Cerebellar nuclear complex (tissue), 1 donor: ENCODE measurements at places on chromosomes 2 and 18.

- DNase-seq: no peak
These were observed 64.7 kb downstream of the TEX51 start for GRCh38 chr2:126963390-126963789.

DNA sequence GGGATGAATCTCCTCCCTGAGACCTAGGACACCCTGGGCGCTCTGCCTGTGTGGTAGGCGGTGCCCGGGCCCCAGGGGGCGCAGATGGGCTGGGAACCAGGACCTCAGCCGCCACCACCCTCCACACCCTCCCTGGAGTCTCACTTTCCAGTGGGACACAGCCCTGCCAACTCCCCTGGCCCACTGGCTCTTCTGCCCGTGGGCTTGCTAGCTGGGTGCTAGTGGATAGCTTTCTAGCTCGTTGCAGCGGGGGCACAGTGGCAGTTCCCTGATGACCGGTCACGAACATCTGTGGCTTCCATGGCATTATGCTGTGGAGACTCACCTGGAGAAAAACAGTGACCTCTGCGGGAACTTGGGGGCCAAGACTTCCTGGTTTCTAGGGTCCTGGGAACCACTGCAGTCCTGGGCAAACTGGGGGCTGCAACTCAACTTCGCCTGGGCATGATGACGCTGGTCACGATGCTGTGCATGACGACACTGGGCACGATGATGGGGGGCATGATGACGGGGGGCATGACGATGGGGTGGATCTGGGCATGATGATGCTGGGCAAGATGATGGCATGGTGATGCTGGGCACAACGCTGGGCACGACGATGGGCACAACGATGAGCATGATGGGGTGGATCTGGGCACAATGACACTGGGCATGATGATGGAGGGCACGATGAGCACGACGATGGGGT, 31.0 kb upstream of the ALLC start:
- no peak for DNase-seq

DNA sequence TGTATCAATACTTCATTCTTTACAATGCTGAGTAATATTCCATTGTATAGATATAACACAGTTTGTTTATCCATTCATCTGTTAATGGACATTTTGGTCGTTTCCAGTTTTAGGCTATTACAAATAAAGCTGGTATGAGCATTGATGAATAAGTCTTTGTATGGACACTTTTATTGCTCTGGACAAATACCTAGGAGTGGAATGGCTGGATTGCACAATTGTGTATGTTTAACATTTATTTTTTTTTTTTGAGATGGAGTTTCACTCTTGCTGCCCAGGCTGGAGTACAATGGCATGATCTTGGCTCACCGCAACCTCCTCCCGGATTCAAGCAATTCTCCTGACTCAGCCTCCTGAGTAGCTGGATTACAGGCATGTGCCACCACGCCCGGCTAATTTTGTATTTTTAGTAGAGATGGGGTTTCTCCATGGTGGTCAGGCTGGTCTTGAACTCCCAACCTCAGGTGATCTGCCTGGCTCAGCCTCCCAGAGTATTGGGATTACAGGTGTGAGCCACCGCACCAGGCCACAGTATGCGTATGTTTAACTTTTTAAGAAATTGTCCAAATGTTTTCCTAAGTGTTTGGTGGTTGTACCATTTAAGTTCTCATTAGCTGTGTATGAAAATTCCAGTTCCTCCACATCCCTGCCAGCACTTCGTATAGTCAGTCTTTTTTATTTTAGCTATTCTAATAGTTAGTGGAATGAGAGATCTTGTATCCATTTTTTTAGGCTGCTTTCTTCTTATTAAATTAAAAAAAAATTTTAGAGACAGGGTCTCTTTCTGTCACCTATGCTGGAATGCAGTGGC, 194.9 kb upstream of the HAAO start:
- DNase-seq: no peak

DNA sequence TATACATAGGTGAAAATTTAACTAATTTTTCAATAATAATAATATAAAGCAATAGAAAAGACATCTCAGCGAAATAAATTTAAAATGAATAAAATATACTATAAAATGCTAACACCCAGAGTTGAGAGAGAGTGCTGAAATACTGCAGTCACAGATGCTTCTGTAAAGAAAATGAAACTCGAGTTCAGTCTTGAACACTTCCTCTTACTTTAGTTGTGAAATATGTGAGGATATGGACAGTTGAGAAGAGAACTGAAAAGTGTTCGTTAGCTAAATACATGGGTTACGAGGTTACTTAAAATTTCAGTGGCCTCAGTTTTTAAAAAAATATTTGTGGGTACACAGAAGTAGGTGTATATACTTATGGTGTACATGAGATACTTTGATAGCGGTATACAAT, 106.8 kb downstream of the DNAH7 start:
- DNase-seq: no peak

DNA sequence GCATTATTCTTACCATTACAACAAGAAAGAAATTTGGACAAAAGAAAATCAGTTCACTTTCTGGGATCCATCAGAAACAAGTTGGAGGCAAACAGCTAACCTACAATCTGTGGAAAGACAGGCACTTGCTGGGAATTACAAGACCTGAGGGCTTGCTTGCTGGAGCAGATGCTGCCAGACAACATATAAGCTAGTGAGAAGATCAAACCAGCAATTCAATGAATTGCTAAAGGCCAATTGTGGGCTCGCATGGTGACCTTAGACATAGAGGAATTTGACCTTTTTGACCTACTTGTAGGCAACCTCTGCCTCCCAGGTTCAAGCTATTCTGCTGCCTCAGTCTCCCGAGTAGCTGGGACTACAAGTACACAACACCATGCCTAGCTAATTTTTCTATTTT, 921.2 kb upstream of the CNTNAP5 start:
- no peak for DNase-seq

DNA sequence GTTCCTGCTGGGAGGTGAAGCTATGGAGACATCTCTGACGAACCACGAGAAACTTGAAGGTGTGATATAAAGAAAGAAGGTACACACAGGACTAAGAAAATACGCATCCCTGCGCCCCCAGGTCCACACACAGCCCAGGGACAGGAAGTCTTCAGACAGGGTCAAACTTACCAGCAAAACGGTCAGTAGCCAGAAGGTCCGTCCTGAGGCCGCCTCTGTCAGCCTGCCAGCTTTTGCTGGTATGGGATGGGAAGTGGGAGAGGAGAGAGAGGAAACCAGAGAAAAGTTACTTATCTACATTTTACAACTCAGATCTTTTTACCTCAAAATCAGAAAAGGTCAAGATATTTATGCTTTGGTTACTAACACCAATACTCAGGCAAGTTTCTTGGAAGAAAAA, 47.2 kb downstream of the HDLBP start:
- no peak for DNase-seq

- DNase-seq: no peak
These were observed 880.7 kb downstream of the LRRTM4 start for GRCh38 chr2:76641506-76641905.
